NCI-H446 (cell line): ENCODE measurements at places on chromosomes 2 and 18.

DNA sequence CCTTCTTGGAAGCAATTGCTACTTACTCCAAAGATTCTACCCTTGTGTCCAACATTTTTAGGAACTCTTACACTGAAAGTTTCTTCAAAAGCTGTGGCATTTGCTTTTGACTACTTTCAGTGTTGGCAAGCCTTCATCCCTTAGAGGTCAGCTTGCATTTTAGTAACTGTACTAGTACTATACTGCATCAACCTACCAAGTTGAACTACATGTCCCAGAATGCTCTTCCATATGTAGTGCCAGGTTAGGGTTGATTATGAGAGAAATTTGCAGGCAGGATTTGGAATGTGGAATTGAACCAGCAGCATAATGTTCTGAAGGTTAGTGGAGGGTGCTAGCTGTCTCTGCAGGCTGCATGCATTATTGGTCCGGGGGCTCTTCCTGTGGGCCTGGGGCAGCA is 218.3 kb upstream of the FBXO11 start:
- DNase-seq, result no peak

- no peak for DNase-seq
Observed at GRCh38 chr2:147980940-147981528, 39.5 kb downstream of the ORC4 start.

DNA sequence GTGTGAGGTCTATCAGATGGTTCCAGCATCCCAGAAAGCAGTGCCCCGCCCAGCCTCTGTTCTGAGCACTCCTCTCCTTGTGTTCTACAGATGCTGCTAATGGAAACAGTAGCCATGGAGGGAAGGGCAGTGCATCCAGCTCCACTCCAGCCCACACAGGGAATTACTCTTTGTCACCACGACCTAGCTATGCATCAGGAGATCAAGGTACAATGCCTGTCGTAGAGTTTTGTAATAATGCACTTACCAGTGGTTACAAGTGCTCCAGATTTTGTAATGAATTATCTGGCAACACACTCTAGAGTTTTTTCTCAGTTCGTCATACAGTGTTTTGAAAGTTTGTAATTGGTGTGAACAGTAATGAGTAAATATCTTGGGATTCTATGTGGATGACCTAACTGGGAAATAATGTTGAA is 161.1 kb downstream of the ESCO1 start:
- no peak for DNase-seq

DNA sequence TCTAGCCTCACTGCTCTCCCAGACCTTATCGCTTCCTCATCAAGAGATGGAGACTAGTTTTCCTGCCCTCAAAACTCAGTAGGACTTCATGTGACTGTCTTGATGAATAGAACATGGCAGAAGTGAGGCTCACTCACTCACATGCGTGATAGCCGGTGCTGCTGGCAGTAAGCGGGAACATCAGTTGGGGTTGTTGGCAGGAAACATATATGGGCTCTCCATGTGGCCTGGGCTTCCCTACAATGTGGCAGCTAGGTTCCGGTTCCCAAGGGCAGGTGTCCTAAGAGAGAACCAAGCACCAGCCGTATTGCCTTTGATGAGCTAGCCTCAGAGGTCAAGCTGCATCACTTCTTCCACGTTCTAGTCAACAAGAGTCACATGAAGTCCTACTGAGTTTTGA is 15.2 kb upstream of the FAHD2A start:
- DNase-seq, result no peak

DNA sequence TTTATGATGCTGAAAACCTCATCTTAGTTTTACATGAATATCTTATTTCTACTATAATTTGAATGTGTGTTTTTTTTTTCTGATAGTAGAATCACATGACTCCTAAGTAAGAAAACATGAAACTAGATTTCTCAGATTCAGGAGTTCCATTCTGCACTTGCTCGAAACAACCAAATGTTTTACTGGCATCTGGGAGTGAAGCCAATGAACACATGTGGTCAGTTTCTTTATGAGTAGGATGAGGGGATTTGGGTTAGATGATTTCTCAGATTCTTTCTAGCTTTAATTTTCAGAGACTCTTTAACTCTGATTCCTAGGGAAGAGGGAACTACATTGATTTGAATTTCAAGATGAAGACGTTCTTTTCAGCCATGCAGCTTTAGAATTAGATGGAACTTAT is 225.0 kb upstream of the NT5C1B start:
- no peak for DNase-seq

- DNase-seq, result peak; percentile 8
Observed at GRCh38 chr2:156430980-156431358, 5.2 kb upstream of the GPD2 start.

- peak; percentile 56 for DNase-seq
Observed at GRCh38 chr2:56749152-56749752, 565.5 kb downstream of the CCDC85A start.

DNA sequence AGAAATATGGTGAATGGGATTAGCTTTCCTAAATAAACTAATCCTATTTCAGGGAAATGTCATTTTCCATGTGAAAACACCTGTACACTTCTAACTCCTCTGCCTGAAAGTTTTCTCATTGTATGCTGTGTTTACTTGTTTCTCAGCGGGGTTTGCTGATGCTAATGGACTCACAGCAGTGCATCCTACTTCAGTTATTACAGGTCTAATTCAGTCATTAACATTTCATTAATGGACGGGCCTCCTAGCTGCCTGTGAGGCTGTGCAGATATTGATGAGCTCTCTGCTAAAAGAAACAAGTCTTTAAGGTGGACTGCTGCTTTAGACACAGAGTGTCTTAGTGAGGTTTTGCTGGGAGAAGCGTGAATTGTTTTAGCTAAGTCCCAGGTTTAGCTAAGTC is 1342.0 kb upstream of the ZEB2 start:
- no peak for DNase-seq

DNA sequence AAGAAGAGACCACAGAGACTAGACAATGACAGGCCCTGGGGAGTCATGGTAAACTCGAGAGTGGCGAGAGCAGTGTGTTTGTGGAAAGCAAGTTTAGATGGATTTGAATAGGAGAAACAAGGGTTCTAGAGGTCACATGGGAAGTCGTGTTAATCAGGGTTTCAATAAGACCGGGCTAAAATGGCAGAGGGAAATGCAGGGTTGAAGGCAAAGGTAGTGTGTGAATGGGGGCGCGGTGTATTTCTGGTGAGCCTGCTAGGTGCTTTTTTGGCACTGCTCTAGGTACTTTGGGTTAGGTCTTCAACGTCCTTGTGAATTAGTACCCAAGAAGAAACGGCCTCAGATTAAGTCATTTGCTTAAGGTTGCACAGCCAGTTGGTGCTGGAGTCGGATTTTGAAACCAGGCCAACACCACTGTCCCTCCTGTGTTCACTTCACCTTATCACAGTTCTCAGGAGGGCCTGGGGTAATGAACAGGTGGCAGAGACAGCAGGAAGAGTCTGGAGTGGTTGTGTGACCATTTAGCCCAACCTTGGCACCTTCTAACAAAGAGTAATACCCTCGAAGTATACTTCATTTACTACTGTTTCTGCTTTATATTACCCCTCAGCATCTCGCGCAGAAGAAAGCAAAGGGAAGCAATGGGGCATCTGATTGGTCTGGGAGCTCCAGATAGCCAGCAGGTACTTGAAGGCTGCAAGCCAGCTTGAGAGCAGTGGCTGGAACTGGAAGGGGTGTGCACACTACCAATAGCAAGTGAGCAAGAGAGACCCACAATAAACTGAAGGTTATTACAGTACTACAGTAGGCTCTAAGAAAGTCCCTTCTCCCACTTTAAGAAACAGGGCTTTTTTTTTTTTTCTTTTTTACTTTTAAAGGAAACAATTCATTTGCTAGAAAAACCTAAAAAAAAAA is 33.4 kb upstream of the GAREM2 start:
- no peak for DNase-seq

DNA sequence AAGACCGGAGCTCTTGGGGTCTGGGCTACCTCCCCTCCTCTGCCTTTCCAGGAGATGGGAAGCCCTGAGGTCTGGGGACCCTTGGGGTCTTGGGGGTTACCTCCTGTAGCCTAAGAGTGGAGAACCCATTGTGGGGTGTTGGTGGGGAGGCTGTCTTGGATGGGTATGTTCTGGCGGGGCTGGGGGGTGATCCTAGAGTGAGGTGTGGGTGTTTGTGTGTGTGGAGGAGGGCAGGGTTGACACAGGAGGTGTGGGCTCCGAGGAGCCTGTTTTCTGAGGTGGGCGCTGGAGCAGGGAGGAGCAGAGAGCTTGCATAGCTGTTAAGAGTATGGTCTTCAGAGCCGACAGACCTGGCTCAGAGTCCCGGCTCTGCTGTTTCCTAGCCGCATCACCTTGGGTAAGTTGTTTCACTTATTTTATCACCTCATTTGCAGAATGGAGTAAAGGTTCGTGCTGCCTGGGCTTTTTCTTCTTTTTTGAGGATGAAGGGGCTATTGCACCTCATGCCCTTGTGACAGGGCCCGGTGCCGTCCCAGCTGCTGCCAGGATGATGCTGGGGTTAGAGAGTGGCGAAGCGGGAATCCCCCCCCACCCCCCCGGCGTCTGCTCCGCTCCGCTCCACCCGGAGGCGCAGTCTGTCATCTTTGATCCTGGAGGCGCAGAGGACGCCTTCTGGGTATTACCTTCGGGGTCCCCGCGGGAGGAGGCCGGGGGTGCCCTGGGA is 17.2 kb downstream of the TET3 start:
- no peak for DNase-seq

GRCh38 chr2:212299333-212299732 is 239.3 kb downstream of the ERBB4 start:
- no peak for DNase-seq

DNA sequence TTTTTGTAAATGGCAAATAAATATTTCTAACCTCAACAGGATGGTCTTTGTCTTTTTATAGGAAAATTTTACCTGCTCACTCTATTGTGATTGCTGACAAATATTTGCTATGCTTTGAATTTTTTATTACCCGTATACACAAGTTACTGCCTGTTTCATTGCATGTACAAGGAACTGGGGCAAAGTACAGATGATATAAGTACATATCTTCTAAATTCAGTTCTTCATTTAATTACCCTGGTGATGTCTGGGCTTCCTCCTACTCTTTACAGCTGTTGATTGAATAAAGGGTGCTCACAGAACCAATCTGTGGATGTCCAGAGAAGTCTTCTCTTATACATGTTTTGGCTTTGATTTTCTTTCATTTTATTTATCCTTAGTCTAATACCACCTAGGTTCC is 26.5 kb downstream of the KCNE4 start:
- no peak for DNase-seq

DNA sequence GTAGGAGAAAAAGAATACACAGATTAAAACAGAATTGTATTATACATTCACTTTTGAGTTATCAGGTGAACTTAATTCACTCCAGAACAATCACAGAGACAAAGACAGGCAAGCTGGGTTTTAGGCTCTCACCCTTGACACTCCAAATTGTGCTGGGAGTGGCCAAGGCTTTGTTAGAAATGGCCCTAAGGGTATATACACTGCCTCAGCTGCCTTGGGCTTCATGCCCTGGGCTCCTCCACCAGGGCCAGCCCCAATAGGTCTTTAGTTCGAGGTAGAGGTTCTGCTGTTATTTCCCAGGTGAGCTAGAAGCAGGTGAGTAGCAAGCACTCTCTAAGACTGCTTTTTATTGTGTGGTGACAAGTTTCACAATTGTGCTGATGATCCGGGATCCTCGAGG is 19.9 kb downstream of the GEMIN6 start:
- no peak for DNase-seq

GRCh38 chr2:9249020-9249800 is 42.6 kb downstream of the ASAP2 start:
- no peak for DNase-seq

- no peak for DNase-seq
Observed at GRCh38 chr2:201950606-201951005, 83.0 kb upstream of the FZD7 start.

DNA sequence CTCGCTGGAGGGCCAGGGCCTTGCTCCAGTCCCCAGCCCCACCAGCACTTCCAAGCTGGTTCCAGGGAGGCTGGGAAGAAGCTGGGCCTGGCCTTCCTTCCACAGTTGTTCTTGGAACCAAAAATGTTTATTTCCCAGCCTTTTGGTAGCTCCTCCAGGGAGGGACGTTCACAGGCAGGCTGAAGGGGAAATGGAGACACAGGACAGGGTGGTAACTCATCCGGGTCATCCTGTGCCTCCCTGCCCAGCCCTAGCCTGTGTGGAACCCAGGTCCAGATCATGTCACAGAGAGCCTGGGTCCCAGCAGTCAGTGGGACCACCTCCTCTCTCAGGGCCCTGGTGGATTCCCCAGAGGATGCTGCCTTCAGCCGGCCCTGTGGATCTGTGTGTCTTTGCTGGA is 12.5 kb upstream of the ARMC9 start:
- no peak for DNase-seq

- DNase-seq, result no peak
Observed at GRCh38 chr2:26537069-26537825, 59.3 kb upstream of the OTOF start.

GRCh38 chr2:75309596-75310463 is 110.5 kb upstream of the TACR1 start:
- DNase-seq, result no peak

GRCh38 chr2:126616606-126617069 is 39.3 kb upstream of the GYPC start:
- DNase-seq, result no peak

DNA sequence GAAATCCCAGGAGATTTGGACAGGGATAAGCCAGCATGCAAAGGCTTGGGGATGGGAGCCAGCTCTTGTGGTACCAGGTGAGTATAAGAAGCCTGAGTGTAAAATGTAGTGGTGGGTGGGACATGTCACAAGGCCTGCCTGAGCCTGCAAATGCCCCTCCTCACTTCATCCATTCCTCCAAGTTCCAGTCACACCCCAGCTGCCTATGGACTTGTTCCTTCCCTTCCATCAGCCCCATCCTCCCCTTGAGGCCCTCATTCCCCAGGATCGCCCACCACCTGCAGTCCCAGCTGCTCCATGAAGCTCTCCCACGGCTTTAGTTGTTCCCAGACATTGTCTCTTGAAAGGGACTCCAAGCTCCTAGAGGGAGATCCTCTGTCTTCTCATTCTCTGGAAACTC is 81.5 kb downstream of the MARCO start:
- no peak for DNase-seq

DNA sequence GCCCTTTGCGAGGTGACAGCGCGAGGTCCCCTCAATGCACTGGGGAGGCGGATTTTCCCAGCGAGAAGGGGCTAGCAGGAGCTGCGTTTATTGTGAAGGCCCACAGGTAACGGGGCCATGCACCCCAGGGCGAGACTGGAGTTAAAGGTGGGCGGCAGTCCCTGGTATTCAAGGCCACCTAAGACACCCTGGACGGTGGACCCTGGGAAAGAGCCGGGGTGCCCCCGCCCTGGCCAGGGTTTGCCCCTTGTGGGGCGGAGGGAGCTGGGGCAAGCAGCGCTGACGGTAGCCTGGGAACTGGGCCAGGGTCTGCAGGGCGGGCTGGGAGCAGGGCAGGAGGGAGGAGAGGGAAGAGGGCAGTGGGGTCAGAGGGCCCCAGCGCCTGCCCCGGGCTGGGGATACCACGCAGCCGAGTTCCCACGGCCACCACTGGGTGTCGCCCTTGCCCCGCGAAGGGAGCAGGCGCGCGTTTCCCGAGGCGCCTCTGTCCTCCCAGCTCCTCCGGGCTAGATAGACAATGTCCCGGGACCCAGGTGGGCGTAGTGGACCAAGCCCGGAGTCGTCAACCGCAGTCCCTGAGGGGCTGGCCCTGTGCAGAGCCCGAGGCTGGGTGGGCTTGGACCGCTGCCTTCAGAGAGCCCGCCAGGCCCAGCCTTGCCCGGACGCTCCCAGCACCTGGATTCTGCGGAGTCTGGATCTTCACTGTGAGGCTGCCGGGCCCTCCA is 80.2 kb downstream of the SMAD4 start:
- peak; percentile 42 for DNase-seq
